ENCODE measurements at places on chromosomes 5 and 9.

DNA sequence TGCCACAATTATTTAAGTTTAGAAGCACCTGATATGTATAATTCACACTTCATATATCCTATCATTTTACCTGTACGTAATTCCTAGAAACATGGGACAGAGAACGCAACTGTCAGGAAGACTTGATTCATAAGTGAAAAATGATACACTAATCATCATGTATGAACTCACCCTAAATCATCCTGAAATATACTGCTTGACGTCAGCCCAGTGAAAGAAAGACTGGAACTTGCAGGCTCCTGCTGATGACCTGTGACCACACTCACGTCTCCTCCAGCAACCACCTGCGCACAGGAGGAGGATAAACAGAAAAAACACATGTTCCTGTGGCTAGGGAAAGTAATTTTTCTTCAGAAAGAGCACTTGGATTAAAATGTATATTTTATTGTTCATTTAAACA, 169.7 kb downstream of the MPDZ start:
- DNase-seq = no peak

DNA sequence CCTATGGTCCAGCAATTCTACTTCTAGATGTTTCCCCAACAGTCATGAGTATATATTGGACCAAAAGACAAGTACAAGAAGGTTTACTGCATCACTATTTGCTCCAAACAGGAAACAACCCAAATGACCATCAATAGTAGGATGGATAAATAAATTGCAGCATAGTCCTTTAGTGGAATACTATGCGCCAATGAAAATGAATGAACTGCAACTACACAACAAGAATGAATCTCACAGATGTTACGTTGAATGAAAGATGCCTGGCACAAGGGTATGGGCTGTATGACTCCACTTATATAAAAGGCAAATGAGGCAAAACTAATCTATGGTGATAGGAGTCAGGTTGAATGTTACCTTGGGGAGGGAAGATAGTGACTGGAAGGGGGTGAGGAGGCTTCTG, 48.6 kb upstream of the UNC5A start:
- no peak for DNase-seq

- DNase-seq = no peak
Observed at GRCh38 chr5:95519681-95520080, 35.1 kb downstream of the SKIC3 start.

DNA sequence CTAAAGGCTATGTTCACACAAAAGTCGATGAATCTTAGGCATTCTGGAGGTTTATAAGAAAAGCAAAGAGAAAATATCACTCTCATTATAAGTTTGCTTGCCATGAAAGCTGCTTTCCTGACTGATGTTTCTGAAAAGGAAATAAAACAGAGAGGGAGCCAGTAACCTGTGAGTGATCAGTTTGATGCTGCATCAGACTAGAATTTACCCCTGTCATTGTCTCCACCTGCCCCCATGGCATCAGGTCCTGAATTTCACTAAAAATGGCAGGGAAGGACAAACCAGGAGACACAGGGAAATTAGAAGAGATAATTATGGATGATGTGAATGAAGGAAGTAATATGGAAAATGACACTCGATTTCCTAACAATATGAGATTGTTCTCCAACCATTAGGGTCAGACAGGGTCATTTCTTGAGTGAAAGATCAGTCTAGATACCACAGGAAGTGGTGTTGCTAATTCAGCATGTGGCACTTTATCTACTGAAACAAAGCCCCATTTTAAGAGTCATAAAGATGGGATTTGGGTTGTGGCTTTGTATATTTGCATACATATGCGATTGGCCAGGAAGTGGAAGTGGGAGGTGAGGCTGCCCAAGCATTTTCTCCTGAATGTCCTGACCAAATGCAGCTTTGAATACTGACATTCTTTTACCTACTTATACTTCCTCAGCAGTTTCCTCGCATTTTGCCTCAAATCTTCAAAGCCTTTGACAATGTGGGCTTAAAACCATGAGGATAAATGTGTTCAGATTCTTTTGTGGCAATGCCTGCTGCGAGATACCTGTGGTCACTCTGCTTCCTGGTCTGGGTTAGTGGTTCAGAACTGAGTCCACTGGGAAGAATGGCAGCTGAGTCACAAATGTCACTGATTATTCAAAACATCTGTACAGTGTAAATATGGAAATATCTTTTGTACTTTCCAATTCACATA, 29.7 kb downstream of the MEGF10 start:
- peak; percentile 58 for DNase-seq

DNA sequence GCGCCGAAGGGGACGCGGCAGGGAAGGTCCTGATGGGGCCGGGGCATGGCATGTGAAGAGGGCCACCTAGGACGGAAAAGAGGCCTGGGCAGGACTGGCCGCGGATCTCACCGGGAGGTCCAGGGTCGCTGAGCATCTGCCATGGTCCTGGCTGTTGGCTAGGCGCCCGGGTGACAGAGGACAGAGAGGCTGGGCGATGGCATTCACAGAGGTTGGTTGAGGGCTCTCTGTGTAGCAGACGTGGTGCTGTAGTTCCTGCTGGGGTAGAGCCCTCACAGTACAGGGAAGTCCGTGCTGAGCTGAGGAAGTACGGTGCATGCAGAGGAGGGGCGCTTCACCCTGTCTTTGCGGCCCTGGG, 427 bp downstream of the PCYOX1L start:
- DNase-seq = no peak

GRCh38 chr9:112867275-112867991, 23.2 kb downstream of the SLC46A2 start:
- DNase-seq = no peak

DNA sequence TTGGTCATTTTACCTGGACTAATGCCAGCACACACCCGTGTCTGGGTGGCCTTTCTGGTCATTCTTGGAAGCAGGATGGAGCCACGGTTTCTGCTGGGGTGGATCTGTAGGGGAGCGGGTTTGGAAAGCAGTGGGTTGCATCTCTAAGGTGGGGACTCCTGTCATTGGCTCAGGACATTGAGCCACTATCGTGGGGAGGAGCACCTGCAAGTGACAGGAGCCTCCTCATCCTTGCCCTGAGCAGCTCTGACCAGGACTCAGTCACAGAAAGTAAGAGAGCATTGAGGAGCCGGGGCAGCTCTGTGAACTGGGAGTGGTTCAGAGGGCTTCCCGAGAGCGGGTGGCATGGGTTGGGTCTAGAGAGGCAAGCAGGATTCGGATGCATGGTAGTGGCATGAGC, 3.7 kb downstream of the B4GALT7 start:
- DNase-seq = no peak

GRCh38 chr5:53368966-53369605, 111.3 kb upstream of the FST start:
- no peak for DNase-seq

DNA sequence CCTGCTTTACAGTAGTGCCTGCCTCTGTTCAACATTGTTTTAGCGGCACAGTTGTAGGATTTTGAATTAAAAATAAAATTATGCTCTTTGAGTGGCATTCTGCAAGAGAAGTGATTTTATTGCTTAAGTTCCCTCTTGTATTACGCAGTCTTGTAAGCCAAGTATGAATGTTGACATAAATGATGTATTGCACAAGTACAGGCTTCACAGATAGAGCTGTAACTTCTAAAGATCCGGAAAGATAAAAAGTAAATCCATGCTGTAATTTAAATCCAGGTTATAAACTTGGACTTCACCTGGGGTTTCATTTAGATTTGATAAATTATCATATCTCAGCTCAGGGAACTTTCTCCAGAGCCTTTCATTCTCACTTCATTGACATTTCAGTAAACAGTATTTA, 1114.7 kb downstream of the PTPRD start:
- no peak for DNase-seq

- DNase-seq = no peak
Observed at GRCh38 chr5:139470821-139471300, at the start of gene SMIM33. Gene SMIM33, plus strand, starts transcription at chr5:139471004. Its CDS starts 118 bp downstream, at chr5:139471122.

DNA sequence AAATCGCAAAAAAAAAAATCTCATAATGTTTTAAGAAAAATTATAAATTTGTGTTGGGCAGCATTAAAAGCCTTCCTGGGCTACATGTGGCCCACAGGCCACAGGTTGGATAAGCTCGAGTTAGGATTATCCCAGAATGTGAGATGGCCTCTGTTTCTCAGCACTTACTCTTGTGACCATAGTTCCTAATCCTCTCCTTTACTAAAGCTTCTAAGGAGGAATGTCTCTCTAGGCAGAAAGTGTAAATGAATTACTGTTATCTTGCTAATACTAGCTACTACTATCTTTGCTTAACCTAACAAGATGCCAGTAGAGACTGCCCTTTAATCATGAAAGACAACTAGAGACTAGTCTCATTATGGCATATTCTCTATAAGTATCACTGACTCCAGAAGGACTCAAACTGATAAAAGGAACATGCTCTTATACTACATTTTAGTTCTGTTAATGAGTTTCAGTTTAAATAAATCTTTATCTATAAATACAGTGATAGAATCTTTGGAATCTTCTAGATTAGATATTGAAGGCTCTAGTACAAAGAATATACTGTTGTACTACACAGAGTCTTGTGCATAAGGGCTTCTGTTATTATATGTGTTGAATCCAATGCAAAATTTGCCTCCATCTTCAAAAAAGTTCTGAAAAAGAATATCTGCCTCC, 13.8 kb downstream of the INVS start:
- no peak for DNase-seq

DNA sequence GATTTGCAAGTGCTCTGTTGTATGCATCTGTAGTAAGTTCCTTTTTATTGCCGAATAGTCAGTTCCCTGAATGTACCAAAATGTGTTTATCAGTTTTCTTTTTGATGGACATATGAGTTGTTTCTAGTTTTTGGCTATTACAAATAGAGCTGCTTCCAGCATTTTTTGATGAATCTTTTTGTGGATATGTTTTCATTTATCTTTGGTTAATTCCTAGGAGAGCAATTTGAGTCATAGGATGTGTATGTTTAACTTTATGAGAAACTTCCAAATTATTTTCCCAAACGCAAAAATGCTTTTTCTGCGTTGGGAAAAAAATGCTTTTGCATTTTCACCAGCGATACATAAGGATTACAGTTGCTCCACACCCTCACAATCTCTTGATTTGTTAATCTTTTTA, 287.7 kb downstream of the FER start:
- DNase-seq = no peak

DNA sequence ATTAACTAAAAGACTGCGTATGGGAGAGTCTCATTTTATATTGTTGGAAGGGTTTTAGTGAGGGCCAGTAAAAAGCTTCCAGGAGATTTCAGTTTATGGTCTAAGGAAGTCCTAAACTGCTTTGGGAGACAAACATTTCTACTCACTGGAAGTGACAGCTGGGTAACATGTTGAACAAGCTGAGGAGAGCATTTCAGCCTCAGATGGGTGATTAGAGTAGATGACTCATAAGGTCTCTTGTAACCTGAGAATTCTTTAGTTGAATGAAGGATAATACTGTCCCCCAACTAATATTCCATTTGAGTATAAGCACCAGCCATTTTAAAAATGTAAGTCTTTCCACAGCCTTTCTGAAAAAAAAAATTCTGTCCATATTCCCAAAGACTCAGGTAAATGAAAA, 218.0 kb upstream of the C9orf72 start:
- DNase-seq = no peak

- DNase-seq = no peak
Observed at GRCh38 chr9:68458918-68459317, 81.8 kb downstream of the TMEM252 start.

DNA sequence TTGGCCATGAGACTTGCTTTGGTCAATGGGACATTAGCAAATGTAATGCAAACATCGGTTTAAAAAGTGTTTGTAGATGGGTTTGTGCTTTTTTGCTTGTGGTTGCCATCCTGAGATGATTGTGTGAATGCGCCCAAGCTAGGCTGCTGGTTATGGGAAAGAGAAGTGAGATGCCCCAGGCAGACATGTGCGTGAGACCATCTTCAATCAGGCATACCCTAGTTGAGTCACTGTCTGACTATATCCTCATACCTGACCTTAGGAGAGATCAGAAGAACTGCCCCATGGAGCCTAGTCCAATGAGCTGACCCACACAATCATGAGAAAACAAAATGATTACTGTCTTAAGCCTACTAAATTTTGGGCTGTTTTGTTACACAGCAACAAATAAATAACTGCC, 36.8 kb upstream of the ZNF608 start:
- DNase-seq = no peak

GRCh38 chr5:65261499-65261898, 220.2 kb downstream of the ADAMTS6 start:
- DNase-seq = no peak
